SK-MEL-5 (cell line): ENCODE measurements at places on chromosomes 6 and 20.

- DNase-seq = no peak
Measured at GRCh38 chr6:169556758-169557548, 144.9 kb downstream of the WDR27 start.

GRCh38 chr6:16398587-16398986 is 160.2 kb downstream of the GMPR start:
- DNase-seq = no peak

- DNase-seq = no peak
Measured at GRCh38 chr6:126107475-126108166, 121.3 kb downstream of the TRMT11 start.

GRCh38 chr6:168305096-168305749 is 14.4 kb downstream of the DACT2 start:
- DNase-seq = no peak

- DNase-seq = no peak
Measured at GRCh38 chr6:155604991-155605390, 149.4 kb upstream of the NOX3 start.

DNA sequence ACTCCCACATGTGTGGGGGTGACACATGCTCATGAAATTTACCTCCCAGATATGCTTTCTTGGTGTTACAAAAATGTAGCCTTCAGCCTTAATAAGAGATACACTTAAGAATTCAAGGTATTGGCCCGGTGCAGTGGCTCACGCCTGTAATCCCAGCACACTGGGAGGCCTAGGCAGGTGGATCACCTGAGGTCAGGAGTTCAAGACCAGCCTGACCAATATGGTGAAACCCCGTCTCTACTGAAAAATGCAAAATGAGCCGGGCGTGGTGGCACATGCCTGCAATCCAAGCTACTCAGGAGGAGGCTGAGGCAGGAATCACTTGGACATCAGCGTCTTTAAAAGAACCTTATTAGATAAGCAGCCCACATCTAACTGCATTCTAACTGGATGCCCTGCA is 614.3 kb upstream of the CDH4 start:
- DNase-seq = no peak

DNA sequence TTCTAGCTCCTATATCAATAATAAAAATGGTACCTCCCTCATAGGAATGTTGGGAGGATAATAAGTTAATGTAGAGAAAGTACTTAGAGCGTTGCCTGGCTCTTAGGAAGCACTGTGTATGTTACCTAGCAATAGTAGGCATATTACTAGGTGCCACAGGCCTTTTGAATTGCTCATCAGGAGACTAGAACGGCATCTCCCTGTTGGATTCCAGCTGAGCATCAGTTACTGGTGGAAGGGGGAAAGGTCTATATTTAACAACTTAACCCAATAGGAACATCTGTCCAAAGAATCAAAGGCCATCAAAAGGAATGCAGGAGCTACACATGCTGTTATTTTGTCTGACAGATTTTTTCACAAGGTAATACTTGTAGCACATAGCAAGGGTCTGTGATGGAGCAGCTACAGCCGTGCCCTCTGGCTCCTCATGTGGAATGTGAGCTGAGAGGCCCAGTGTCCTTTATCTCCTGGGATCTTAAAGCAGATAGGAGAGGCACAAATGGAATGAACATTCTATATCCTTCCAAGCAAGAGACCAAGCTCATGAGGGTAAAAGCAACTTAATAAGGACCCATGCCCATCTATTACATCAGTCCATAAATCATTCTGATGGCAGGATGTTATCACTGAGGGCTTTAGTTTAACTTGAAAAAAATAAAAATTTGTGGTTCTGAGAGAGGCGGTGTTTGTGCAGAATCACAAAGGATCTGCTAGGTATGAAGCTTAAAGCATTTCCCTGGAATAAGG is 184.9 kb upstream of the LAMP5 start:
- DNase-seq = no peak

DNA sequence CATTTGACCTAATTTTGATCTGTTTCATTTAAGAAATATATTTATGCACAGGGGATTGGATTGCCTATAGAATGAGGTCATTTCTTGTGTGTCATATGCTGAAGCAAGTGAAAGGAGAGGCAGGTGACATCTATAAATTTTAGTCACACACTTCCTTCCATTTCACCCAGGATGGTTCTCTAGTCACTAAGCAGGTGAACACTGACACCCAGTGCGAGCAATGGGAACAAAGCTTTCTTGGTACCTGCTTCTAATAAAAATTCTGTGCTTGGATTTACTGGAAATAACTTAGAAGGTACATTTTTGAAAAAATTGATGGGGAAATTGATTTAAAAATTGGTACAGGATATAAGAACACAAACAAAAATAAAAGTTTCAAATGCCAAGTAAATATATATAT is 66.9 kb upstream of the MC3R start:
- DNase-seq = peak; percentile 20

DNA sequence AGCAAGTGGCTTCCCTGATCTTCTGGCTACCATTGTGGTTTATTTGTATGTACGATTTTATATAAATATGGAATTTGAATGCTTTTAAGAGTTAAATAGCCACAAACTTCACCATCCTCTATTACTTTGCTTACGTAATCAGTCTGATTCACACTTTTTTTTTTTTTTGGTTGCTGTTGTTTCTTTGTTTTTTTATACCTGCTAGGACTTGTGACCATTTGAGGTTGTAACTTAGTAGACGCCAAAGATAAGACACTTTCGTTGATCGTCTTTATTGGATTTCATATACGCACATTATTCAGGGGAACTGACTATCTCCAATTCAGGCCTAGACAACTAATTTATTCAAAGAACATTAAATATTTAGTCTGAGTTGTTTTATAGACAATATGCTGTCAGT is 559.0 kb downstream of the CBLN4 start:
- DNase-seq = no peak

DNA sequence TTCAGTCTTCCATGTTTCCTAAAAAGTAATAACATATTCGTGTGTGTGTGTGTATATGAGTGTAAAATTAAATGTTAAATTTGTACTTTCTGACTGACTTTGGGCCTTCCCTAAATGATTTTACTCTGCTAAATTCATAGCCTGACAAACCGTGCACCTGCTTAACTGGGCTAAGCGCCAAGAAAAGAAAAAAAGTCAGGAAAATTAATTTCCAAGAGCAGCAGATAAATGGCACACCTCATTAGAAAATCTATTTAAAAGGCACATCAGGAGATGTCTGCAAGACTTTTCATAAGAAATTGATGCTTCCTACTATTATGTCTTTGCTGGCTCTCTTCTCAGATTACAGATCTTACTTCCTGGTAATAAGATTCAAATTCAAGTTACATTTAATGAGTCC is 72.4 kb downstream of the TRDN start:
- DNase-seq = no peak

DNA sequence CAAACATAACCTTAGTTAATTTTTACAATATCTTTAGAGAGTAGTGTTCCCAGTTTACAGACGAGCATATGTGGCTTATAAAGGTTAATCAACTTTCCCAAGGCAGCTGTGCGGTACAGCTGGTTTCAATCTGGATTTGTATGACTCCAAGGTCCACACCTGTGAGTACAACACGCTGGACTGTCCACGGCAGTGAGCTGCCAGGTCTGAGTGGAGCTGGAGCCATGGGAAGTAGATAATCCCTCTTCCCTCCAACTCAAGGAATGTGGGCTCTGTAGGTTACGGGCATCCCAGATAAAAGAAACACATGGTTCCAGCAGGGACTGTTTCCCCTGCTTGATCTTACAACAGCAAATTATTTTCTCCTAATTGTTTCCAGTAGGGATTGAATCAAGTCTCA is 102.2 kb downstream of the SOD2 start:
- no peak for DNase-seq

DNA sequence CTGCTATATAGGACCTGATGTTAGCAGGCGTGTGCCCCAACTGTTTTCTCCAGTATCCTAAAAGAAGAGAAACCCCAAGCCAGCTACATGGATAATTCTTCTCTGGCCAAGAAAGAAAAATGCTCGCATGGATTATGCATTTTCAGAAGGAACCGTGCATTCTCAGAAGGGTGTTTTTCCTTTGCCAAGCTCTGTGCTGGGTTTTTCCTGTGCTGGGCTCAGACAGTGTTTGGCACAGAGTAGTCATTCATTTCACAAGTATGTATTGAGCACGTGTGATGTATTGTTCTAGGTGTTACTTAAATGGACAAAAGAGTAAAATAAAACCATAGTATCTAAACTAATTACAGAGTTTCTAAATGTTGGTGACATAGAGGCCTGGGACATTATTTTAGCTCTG is 62.7 kb upstream of the ZNF133 start:
- DNase-seq = no peak

DNA sequence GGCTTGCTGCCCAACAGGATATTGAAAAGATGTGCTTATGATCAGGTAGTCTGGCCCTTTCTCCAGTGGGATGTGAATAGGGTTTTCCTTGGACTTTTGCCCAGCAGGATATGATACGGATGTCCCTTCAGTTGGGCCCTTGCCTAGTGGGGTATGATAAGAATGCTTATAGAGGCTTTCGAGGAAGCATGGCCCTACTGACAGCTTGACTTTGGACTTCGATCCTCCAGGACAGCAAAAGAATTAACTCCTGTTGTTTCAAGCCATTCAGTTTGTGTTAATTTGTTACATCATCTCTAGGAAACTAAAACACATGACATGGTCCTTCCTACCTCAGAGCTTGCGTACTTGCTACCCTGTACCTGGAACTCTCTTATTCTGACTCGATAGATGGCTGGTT is 9.7 kb upstream of the ZNF334 start:
- no peak for DNase-seq

GRCh38 chr6:4812068-4812467 is 35.9 kb downstream of the CDYL start:
- DNase-seq = no peak

- DNase-seq = no peak
Measured at GRCh38 chr6:129785047-129785755, 75.2 kb upstream of the ARHGAP18 start.

- no peak for DNase-seq
Measured at GRCh38 chr6:127710668-127711067, 133.7 kb downstream of the C6orf58 start.

DNA sequence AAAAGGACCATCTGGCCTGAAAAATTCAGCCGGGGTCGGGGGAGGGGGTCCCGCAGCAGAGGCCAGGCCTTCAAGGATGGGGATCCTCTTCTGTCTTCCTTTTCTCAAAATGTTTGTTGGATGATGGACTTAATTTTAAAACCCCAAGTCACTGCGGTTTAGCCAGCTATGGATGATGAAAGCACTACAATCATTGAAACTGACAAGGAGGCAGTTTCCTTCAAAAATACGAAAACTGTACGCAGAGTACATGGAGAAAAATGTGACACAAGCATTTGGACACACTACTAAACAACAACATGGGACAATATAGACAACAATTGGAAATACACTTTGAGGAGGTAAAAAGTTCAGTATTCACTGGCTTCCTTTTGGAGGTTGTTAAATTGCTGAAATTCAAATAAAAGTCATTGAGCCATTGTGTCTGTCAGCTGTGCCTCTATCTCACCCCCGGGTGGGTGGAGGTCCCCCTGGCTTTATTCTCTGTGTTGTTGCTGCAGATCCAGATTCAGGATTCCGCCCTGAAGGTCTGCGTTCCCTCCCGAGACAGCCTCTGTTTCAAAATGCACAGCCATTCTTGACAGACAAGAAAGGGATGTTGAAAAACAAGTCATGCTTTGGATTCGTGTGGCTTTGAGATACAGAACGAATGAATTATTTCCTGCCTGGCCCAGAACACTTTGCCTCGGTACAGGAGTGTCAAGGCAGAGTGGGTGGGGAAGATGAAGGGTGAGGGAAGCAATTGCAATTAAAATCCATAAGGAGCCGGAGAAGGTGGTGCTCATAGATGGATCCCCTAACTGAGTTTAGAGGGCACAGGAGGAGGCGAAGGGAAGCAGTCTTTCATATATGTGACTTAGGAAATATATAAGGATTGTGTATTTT is 118.2 kb downstream of the TTLL2 start:
- DNase-seq = no peak

- peak; percentile 22 for DNase-seq
Measured at GRCh38 chr20:38579219-38579910, 1.6 kb upstream of the ADIG start.

DNA sequence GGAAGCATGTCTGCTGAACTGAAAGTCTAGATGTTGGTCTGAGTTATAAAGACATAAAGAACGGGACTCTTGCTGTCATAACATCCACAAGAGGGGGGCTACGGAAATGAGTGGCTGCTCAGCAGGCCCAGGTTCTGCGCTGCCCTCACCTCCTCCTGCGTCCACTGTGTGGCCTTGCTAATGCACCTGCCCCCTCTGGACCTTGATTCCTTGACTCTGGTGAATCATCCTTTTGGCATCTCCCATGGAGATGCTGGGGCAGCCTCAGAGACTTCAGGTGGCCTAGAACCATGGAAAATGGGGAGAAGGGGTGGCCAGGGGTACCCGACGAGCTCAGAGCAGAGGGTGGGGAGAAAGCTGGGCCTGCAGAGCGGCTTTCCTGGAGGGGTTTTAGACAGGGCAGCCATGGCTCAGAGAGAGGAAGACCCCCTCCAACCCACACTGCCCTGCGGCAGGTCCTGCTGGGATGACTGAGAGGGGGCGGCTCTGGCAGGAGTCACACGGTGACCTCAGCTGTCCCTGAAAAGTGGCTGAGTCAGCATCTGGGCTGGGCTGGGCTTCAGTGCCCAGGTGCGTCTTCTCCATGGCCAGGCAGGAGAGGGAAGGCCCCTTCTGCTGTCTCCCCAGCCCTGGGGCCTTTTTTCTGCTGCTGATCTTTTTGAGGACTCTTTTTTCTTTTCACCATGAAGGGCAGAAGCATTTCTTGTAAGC is 46.9 kb downstream of the DLGAP4 start:
- DNase-seq = no peak

GRCh38 chr6:29656157-29656556 is 735 bp upstream of the MOG start:
- no peak for DNase-seq

GRCh38 chr20:50054626-50055511 is 58.1 kb downstream of the UBE2V1 start:
- peak; percentile 22 for DNase-seq

DNA sequence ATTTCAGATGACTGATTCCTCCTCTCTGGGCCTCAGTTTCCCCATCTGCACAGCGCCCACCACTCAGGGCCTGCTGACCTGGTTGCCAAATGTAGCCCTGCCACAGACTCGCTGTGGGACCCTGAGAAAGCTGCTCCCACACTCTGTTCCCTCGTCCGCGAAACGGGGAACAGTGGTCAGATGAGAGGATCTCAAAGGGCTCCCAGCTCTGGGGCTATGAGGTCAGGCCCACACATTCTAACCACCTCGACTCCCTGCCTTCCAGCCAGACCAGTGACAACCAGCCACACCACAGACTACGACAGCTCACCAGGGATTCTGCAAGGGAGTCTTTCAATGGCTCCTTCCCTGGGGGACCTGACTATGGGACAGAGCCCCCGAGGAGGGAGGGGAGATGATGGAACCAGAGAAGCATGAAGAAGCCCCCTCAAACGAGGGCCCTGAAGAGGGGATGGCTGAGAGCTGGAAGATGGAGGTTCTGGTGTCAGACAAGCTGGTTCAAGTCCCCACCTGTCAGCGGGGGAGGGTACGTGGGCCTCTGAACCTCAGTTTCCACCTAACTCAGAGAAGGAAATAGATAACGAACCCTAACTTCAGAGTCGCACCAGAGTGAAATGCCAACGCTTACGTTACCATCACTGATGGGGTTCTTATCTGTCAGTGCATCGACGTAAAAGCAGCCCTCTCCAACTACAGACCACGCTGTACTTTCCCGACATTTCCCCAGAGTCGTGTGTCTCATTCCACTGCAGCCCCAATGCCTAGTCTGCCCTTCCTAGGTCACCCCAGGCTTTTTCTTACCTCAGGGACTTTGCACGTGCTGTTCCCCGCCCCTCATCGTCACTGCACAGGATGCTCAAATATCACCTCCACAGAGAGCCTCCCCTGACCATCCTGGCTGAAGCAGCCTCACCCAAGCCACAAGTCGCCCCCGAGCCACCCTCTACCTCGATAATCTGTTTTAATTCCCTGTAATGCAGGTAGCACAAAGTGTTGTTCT is 60.5 kb downstream of the PREX1 start:
- no peak for DNase-seq
